T-helper 22 cell (primary cell): ENCODE measurements at places on chromosomes 16 and 17.
A peak's percentile ranks its signal among the peaks of the same experiment; 100 is the strongest.

- no peak for DNase-seq
Observed at GRCh38 chr16:87317750-87318644, 805 bp upstream of the C16orf95 start.

DNA sequence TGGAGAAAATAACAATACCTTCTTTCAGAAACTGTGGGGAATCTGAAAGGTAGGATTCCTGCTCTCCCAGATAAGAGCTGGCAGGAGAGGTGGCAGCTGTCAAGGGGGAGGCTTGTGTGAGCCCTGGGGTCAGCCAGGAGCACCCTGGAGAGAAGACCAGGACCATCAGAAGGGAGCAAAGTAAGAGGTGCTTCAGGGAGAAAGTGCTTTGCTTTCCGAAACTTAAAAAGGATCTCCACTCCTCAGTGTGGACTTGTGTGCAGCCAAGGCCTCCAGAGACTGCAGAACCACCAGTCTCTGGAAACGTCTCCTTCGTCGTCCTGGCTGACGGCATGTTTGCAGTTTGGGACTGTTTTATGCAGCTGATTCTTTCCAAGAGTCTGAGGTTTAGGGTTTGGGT, 13.7 kb upstream of the SOX9 start:
- DNase-seq = no peak

DNA sequence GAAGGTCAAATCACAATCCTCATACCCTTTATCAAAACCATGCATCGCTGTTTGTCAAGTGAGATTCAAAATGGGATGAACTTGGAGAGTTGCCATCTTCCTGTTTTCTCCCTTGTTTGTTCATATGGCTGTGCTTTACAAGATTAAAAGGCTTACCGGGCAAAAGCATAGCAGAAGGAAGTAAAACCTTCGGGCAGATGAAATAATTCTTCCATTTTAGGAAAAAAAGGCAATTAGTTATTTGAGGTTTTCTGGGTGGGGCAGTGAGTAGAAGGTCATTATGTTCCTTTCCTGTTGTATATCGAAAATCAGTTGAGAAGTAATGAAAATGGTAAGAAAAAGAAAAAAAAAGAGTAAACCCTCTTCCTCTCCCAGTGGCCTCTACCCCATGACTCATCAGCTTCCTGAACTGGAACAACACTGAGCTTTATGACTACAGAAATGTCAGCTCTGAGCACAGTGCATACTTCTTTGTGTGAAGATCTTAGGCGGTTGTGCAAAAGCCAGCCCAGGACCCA, 369.2 kb downstream of the CDH13 start:
- no peak for DNase-seq

DNA sequence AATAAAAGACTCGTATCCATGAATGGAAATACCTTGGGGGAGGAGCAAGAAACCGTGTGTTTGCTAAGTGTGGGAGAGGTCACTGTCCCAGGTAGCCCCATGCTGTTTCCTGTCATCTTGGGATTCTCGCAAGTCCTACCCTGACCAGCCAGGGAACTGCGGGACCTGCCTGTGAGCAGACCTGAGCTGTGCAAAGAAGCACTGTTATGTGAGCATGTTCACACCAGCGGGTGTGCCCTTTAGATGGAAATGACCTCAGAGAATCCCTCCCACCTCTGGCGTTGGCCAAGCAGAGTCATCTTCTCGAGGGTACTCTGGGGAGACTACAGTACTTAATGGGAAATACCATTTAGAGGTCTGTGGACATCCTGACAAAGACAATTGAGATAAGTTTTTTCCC, 127.0 kb upstream of the MON1B start:
- DNase-seq = no peak

DNA sequence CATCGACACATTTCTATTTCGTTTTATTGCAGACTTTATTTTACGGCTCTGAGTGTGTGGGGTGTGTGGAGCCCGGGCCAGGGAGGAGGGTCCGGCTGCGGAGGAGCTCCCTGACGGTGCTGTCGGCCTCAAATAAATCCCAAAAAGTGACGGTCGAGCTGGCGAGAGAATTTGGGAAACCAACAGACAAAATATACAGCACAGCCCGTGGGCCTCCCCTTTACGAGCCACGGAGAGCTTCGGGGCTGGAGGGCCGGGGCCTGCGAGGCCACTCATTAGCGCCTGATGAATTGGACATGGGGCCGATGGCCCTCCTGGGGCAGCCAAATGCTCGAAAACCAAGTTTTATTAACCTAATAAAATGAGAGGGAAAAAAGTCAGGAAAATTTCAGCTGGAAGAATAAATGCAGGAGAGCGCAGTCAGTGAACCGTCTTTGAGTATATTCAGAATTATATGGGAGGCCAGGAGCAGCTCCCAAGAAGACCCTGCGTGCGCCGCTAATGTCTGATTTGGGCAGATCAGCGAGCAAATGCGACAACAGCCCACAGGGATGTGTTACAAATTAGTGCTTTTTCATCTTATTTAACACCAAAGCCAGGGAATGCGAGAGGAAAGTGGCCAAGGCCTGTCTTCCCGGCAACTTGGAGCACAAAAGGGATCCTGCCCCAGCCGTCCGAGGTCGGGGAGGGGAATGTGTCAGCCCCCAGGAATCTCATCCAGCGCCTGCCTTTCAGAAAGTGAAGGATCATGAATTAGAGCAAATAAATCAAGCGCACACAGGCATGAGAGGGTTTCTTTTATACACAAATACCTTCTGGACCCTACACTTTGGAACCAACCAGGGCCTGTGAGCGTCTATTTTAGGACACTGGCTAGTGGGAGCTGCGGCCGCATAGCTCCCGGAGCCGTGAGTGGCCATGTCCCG, 249.1 kb downstream of the C16orf95 start:
- no peak for DNase-seq

DNA sequence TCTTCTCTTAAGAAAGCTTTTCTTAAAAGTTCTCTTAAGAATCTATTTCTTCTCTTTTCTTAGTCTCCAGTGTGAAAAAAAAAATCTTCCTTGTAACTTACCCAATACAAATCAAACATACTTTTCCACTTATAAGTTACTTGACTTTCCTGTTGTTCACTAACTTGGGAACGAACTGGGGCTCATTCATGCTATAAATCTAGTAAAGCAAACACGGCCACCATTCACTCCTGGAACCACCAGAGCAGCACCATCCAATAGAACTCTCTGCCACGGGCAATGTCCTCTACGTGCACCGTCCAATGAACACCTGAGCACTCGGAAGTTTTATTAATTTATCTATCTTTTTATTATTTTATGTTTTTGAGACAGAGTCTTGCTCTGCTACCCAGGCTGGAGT, 20.8 kb downstream of the SRP68 start:
- DNase-seq = no peak

DNA sequence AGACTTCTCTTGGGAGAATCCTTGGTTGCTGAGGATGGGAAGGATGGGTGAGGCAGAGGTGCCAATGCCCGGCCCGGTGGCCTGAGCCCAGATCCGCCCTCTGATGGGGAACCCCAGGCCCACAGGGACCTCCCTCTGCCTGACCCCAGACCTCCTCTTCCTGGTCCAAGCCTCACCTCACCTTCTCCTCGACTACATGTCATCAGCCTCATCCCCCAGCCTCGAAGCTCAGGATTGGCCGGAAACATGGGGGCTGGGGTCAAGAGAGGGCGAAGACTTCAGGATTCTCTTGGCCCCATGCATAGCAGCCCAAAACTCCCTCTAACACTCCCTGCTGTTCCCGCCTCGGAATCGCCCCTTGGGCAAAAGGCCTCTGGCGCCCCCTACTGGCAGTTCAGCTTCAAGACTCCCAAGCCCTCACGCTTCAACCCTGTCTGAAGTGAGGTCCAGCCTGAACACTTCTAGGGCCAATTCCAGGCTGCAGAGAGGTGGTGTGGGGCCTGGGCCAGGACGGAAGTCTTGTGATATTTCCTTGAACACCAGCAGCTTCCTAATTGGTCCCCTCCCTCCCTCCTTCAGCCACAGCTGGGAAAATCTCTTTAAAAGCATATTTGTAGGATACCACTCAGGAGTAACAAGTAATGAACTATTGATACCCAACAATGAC, 47.2 kb downstream of the ARHGAP27 start:
- DNase-seq = peak; percentile 63

DNA sequence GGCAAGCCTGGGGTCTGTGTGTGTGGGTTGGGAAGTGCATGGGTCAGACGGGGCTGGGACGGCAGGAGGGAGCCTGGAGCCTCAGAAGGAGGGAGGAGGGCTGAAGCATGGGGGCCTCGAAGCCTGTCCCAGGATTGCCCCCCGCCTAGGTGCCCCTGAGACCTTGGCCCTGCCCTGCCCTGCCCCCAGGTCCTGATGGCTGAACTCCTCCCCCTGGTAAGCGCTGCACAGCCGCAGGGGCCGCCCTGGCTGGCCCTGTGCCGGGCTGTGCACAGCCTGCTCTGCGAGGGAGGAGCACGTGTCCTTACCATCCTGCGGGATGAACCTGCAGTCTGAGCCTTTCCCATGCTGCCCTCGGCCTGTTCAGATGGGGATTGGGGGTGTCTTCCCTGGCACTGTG, 4.4 kb downstream of the TEDC2 start:
- no peak for DNase-seq

DNA sequence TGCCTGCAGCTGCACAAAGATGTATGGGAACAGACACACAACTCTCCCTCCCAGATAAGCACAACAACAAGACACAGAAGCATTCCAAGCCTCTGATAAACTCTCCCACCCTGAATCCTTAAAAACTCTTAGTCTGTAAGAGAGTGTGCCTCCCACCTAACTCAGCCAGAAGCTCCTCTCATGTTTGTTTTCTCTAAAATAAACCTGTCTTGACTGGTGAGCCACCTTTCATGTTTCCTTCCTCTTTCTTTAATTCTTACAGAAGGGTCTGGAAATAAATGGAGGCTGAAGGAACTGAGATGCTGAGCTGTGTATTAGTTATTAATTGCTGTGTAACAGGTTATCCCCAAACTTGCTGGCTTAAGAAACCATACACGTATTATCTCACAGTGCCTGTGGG, 57.2 kb downstream of the MEOX1 start:
- DNase-seq = no peak

GRCh38 chr16:30907064-30907463, 10.7 kb downstream of the CTF1 start:
- no peak for DNase-seq

DNA sequence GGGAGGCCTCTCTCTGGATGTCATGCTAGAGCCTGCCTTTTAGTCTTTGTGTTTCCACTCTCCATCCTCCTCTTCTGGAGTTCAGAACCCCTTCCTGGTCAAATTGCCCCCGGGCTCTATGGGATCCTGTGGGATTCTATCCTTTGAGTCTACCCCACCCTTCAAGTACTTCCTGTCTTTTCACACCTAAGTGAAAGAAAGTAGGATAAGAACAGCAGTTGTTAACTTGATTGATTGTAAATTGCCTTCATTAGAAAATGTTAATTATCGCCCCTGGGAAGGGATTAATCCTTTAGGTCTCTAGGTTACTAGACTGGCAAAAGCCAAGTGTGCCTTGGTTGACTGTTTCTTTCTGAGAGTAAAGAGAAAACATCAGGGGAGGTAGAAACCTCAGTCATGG, 30.1 kb downstream of the PRKCB start:
- DNase-seq = no peak

DNA sequence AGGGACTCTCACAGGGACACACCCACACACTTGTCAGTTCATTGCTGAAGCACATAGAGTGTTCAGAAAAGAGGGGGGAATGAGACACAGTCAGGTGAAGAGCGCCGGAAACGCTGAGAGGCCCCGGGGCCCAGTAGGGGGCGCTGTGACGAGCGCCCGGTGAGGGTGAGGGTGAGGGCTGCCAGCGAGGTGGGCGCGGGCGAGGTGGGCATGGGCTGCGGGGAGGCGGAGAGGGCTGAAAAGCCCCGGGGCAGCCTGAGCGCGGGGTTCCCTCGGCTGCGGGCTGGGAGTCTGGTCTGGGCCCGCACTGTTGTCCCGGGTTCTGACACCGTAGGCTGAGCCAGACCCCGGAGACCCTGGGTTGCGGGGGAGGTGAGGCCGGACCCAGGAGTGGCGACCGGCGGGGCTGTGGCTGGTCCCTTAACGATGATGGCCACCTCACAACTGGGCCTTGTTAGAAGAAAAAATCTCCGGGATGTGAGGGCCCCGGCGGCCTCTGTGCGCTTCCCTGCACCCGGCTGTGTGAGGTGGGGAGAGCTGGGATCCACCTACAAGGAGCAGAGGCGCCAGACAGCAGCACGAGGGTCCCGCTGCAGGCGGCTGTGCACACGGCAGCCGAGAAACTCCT, 91.4 kb downstream of the C16orf78 start:
- DNase-seq = no peak

- DNase-seq = no peak
Observed at GRCh38 chr17:31802502-31802901, 56.5 kb downstream of the COPRS start.

DNA sequence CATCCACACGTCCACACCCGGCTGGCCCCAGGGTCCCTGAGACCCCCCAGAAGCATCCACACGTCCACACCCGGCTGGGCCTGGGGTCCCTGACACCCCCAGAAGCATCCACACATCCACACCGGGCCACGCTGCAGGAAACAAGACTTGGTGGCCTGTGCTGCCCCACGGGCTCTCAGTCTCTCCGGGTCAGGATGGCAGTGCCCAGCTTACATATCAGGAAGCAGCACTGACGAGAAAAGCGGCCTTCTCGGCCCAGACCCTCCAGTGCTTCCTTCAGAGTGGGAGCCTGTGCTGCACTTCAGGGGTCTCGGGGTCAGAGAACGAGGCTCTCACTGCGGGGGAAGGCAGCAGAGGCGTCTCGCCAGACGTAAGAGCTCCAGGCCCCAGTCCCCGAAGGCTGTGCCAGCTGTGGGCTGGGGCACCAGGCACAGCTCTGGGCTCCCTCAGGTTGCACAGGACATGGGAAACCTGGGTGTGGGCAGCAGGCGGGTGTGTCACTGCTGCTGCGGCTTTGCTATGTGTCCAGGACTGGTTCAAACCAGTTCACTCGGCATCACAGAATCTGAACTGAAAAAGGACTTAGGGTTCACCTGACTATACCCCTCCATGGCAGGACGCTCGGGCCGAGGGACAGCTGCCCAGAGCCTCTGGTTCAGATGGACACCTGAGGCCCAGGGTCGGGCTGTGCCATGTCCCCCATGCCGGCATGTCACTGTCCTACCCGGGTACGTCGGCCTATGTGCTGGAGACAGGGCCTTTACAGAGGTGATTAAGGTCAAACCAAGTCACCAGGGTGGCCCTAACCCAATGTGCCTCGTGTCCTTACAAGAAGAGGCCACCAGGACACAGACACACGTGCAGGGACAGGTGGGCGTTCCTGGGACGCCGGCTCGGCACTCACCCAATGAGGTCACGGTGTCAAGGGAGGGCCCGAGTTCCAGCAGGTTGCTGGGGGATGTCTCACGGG, 40.2 kb upstream of the CHMP6 start:
- DNase-seq = no peak

DNA sequence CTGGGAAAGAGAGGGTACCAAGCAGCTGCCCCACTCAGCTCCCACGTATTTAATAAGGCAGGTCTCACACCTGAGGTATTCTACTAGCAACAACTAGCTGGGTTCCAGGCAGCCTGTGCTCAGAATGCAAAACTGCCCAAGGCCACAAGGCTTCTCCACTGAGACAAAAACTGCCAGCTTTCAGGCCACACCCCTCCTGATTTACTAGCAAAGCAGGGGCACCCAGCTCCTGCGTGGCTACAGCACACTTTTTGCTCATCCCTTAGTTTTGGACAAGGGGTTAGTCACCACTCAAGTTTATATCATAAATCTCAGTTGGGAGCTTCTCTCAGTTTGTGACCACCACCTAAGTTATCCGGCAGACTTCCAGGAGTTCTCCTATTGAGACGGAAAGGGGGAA, 494.6 kb downstream of the CDH11 start:
- no peak for DNase-seq

GRCh38 chr16:29025218-29025617, 40.4 kb downstream of the LAT start:
- DNase-seq = no peak
